ENCODE measurements at places on chromosomes 5 and 9.

DNA sequence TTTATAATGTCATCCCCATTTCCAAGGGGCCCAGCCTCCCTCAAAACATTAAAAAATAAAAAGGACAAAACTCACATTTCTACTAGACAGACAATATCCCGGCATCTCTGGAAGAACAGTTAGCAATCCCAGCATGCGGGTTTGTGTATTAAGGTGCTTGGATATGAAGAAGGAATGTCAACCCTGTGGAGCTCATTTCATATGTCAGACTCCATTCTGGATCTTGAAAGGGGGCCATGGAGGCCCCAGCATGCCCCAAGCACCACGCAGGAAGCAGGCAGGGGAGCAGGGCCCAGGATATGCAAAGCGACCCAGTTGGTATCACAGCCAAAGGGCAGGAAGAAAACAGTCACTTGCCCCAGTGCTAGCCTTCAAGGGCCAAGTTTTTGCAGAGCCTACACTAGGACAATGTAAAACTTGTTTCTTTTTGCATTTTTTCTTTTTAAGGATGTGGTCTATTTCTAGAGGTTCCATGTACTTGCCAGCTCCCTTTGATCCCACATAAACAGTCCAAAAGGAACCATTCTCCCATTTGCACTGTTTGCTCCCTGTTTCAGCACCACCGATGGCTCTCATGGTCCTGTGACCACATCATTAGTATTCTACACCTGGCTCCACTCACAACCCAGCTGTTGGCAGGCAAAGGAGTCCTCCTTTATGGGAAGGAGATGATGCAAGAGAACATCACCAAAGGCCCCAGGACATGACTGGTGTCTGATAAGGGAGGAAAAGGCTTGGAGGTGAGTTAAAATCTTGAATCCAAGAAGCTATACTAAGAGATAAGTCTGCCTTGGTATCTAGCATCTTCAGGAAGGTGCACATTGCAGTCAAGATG lies 58.3 kb downstream of the FGF1 start:
- DNase-seq: no peak

DNA sequence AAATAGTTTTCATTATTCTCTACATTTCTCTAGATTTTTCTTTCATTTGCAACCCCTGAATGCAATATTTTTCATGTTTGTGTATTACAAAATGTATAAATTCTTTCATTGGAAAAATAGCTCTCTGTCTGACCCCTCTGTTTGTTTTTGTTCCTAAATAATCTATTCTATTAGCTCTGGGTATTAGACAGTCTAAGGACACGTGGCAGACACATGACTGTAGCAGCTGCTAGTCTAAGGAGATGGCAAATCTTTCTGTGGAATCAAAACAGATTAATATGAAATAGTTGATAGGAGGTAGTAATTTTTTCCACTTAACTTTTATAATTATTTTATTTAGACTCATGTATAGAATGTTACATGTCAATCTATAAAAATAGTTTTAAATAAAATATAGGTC lies 21.4 kb upstream of the SPATA9 start:
- no peak for DNase-seq

DNA sequence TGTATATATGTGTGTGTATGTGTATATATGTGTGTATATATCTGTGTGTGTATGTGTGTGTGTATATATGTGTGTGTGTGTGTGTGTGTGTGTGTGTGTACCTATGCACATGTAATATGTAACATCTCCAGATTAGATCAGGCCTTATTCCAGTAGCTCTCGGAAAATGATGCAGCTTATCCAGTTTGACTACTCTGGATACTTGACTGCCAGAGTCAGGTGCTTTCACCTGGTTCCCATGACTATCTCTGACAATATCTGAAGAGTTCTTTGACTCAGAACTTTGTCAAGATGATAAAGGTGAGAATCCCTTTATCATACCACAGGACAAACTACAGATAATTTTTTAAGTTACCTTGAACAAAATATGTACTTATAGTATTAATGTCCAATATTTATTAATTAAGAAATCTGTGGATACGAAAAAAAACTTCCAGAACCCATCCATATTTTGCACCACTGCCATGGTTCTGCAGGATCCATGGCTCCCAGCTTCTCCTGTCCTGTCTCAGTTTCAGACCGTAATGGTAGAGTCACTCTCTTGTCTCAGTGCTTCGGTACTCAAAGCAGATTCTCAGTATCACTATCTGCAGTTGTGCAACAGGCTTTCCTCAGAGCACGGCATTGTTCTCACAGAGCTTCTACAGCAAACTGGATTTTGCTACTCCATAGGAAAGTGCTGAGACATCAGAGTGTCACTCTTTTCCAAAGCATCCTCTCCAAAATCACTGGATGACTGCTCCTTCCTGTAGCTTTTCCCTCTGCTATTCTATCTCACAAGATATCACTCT lies 164.4 kb upstream of the SLC12A2 start:
- no peak for DNase-seq

GRCh38 chr9:37632479-37632878 lies 18.3 kb upstream of the FRMPD1 start:
- DNase-seq: no peak

DNA sequence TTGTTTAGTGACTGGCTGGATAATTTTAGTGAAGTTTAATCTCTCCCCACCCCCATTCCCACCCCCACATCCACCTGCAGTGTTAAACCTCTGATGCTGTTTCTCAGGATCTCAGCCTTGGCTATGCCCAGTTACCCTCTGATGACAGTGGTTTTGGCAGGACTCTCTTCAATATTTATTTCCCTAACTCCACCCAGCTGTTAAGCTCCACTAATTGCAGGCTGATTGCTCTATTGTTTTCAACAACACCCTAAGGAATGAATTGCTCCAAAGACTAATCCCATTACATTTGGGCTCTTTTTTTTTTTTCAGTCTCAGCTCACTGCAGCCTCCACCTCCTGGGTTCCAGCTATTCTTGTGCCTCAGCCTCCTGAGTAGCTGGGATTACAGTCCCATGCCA lies 46.3 kb downstream of the PHAX start:
- no peak for DNase-seq

- no peak for DNase-seq
Measured at GRCh38 chr5:135016861-135017290, 17.2 kb downstream of the PITX1 start.

- no peak for DNase-seq
Measured at GRCh38 chr5:35598707-35599370, 18.8 kb upstream of the SPEF2 start.

GRCh38 chr5:176836811-176837706 lies 26.7 kb downstream of the UNC5A start:
- DNase-seq: no peak

DNA sequence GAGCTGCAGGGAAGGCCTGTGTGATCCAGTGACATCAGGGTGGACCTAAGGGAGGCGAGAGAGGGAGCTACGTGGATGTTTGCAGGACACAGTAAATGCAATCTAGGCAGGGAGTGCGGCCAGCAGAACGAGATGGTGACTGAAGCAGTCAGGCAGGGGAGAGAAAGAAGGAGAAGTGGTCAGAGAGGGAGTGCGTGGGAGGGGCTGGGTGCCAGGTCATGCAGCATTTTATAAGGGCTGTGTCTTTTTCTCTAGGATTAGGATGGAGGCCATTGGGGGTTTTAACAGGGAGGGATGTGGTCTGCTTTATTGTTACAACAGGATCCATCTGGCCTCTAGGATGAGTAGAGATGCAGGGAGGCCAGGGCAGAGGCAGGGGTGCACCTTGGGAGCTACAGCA lies 80.4 kb downstream of the DCP2 start:
- DNase-seq: no peak

GRCh38 chr5:31863991-31864411 lies 225.1 kb downstream of the PDZD2 start:
- DNase-seq: no peak

- no peak for DNase-seq
Measured at GRCh38 chr5:34604119-34604675, 51.9 kb upstream of the RAI14 start.

DNA sequence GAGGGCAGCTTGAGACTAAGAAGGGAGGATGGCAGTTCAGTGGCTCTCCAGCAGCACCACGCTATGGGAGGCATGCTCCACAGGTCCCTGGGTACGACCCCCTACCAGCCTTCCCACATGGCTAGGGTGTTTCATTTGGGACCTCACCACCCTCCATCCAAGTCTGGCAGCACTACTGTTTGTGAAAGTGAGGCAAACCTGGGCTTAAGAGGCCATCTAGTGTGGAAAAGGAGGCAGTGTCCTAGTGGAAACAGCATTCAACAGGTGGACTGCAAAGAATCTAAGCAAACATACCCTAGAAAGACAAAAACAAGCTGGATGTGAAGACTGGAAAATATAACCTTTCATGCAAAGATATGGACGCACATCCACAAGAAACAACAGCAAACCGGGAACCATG lies 4.8 kb upstream of the C5orf47 start:
- no peak for DNase-seq

- no peak for DNase-seq
Measured at GRCh38 chr5:6595405-6595804, 37.4 kb downstream of the NSUN2 start.

- DNase-seq: no peak
Measured at GRCh38 chr9:124000161-124000783, 11.3 kb upstream of the LHX2 start.

- DNase-seq: peak; percentile 16
Measured at GRCh38 chr5:134005417-134006061, 764 bp upstream of the VDAC1 start.

GRCh38 chr9:106019039-106019680 lies 324.8 kb downstream of the TMEM38B start:
- DNase-seq: no peak

GRCh38 chr5:165781738-165782137 lies 2276.3 kb downstream of the MAT2B start:
- DNase-seq: no peak

- DNase-seq: no peak
Measured at GRCh38 chr5:107367939-107368338, 302.8 kb downstream of the EFNA5 start.

DNA sequence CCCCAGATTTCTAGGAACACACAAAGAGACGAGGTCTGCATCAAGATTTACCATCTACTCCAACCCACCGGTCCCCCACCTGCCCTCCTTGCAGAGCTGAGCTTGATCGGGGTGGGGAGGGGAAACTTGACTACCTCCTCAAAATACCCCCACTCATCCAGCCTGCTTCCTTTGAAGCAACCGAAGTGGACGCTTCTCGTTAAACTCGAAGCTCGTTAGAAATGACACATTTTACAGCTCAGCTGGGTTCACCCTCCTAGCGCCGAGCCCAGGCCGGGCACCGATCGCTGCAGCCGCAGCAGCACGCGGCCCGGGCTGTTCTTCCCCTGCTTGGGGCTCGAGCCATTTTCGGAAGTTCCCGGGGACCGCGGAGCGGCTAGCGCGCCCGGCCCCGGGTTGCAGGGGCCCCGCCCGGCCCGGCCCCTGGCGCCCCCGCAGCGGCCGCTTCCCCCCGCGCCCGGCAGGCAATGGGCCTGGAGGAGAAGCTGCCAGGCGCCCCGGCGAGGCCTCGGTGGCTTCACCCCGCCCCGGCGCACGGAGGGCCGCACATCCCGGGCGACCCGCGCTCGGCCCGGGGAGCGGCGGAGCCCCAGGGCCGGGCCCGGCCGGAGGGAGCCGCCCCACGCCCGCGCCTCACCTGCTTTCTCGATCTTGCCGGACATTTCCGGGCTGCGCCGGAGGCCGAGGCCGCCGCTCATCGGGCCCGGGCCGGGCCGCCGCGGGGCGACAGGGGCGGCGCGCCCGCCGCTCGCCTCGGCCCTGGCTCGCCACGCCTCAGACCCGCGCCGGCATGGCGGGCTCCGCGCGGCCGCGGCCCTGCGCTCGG lies 530 bp downstream of the RAPGEF1 start:
- DNase-seq: no peak

GRCh38 chr5:98510143-98510985 lies 263.1 kb upstream of the RGMB start:
- DNase-seq: peak; percentile 29

DNA sequence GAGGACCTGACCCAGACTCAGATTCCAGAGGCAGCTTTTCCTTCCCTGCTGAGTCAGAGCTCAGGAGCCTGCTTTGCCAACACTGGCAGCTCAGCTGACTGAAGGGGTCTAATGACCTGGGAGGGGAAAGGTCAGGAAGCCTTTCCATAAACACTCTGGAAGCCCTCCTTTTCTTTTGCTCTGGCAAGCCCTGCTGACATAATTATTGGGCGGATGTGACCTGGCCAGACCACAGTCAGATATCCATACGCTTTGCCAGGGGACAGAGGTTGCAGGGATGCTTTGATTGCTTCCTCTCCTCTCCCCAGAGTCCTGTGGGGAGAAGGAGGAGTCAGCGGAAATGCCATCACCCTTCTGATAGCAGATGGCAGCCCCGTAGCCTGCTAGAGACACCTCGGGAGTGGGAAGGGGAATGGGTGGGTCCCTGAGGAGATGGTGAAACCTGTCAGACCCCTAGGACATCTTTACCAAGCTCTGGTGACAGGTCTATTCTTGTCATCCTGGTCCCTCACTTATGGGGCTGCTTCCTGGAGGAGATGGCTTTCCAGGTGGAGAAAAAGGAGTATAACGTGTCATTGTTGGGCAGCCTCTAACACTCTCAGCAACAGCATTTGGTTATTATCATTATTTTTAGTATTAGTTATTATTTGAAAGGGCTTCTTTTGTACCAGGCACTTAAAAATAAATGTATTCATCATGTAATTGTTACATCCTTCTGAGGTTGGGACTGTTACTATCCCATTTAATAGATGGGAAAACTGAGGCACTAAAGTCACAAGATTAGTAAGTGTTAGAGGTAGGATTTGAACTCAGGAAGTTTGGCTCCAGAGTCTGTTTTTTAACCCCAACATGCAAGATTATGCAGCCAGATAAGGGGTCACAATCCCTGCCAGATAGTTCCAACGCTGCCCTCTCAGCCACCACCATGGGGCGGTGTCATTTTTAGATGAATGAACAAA lies 11.6 kb downstream of the COL27A1 start:
- no peak for DNase-seq

DNA sequence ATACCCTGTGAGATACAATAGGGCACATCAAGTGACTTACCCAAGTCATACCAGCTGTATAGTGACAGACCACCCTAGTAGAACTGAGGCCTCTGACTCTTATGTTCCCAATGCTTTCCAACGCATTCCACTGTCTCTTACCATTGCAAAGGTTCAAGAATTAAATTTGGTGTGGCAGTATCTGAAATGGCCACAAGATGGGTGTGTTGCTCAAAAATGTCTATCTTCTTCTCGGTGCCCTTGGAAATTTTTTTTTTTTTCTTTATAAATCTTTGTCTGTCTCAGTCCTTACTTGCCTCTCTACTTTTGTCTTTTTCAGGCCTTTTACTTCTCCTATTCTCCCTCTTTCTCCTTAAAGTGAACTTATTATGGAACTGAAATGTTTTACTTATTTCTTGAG lies 48.4 kb downstream of the GPR21 start:
- DNase-seq: peak; percentile 55
